ENCODE measurements at places on chromosomes 12 and 14.

DNA sequence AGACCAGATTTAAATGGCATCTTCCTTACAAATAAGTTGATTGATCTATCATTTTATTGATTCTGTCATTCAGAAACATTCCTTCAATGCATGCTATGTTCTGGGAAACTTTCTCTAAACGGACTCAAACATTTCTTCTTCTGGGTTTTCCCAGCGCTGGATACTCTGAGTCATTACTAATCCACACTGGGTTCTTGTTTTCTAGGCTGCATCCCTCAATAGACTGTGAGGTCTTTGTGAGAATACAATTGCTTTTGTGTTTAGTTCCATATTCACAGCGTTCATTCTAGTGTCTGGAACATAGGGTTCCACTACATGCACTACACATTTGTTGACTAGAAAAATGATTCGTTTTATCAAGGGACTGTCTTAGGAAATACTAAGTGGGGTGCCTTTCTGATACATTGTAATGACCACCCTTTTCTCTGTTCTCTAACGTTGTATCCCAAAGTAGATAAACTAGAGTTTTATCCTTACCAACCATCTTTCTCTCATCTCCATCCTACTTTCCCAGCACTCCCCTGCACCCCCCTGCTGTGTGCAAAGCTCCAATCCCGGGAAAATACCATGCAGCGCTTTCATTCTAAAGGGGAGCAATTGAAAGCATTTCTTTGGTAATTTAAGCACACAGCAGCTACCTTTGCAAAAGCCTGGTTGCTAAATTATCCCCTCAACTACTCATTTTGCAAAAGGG, 878.7 kb downstream of the DIO2 start:
- DNase-seq: no peak

- peak; percentile 83 for DNase-seq
Measured at GRCh38 chr12:45400991-45401390, 185.1 kb downstream of the ANO6 start.

DNA sequence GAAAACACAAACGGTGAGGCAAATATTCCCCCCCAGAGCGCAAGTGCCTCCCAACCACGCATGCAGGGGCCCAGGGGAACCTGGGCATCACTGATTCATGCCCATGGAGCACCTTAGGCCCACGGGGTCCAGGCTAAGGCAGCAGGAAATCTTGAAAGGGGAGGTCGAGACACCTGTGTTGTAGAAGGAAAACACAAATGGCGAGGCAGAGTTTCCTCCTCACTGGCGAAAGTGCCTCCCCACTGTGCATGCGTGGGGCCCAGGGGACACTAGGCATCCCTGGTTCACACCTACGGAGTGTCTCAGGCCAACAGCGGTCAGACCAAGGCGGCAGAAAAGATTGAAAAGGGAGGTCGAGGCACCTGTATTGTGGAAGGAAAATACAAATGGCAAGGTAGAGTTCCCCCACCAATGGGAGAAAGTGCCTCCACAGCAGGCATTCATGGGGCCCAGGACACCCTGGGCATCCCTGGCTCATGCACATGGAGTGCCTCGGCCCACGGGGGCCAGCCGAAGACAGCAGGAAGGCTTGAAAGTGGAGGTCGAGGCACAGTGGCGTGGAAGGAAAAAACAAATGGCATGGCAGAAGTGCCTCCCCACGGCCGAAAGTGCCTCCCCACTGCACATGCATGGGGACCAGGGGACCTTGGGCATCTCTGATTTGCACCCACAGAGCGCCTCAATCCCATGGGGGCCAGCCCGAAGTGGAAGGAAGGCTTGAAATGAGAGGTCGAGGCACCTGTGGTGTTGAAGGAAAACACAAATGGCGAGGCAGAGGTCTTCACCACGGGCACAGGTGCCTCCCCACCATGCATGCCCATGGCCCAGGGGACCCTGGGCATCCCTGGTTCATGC, 368.8 kb downstream of the ALG10 start:
- DNase-seq: no peak

- DNase-seq: no peak
Measured at GRCh38 chr14:71566276-71566675, 366.0 kb upstream of the RGS6 start.

DNA sequence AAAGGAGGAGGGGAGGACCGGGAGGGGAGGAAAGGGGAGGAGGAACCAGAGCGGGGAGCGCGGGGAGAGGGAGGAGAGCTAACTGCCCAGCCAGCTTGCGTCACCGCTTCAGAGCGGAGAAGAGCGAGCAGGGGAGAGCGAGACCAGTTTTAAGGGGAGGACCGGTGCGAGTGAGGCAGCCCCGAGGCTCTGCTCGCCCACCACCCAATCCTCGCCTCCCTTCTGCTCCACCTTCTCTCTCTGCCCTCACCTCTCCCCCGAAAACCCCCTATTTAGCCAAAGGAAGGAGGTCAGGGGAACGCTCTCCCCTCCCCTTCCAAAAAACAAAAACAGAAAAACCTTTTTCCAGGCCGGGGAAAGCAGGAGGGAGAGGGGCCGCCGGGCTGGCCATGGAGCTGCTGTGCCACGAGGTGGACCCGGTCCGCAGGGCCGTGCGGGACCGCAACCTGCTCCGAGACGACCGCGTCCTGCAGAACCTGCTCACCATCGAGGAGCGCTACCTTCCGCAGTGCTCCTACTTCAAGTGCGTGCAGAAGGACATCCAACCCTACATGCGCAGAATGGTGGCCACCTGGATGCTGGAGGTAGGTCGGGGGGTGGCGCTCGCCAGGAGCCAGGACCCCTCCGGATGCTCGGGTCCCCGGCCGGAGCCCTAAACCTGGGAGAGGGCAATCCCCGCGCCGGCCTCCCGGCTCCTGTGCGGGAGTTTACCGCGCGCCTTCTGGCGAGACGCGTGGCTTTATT, at the start of gene CCND2:
CCND2 (plus strand) TSS at position 111 of the 744 bp plus-strand sequence; CDS start at position 390, 279 bp downstream.
- DNase-seq: no peak

- no peak for DNase-seq
Measured at GRCh38 chr12:132076711-132077110, 67.4 kb downstream of the DDX51 start.

DNA sequence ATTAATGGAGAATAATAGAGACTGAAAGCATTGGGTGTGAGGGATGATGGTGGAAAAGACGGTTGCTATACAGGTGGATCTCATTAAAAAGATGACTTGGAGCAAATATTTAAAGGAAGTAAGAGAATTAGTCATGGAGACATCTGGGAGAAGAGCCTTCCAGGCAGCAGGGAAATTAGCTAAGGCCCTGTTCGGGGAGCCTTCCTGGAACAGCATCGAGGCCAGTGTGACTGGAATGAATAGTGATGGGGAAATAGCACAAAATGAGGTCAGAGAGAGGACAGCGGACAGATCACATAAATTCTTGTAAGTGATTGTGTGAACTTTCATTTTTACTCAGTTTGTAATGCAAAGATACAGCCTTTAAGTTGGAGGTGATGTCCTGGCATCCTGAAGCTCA, 842.3 kb downstream of the SLC6A15 start:
- DNase-seq: no peak

DNA sequence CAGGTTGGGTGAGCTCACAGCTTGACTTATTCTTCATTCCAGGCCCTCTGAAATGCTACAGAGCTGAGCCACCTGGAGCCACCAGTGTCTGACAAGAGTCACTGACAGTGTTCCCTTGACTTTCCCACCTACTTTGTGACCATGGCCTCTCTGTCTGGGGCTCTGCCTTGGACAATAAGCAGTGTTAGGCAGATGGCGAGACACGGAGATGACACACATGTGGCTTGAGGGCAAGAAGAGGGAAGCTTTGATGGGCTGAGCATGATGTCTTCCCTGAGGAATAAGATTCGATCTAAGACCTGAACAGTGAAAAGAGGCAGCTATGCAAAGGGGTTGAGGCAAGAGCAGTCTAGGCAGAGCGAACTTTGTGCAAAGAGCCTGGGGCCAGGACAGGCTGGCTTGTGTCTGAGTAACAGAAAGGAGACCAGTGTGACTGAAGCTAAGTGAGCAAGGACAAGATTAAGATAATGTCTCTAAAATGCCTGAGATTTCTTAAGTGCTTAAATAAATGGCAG, 105.5 kb downstream of the NUAK1 start:
- DNase-seq: no peak

GRCh38 chr12:40597133-40597532, 95.1 kb upstream of the CNTN1 start:
- no peak for DNase-seq

- no peak for DNase-seq
Measured at GRCh38 chr12:69313209-69313608, 35.0 kb upstream of the LYZ start.

DNA sequence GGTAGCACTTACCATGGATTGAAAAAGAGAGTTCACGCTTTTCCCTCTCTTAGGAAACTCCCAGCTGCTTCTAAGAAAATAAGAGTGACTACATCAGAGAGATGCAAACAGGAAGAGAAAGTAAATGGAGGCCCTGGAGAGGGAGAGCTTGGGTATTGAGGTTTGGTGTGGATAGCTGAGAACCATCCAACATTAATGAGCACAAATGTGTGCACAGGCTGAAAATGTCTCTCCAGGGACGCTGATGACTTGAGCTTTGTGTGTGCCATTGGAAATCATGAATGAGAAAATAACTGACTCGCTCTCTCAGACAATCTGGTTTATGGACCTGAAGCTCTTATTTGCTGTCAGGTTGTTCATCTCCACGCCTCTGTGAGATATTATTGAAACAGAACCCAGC, 318.8 kb downstream of the NRXN3 start:
- peak; percentile 85 for DNase-seq

GRCh38 chr12:132280406-132280805, 49.0 kb downstream of the GALNT9 start:
- DNase-seq: no peak

DNA sequence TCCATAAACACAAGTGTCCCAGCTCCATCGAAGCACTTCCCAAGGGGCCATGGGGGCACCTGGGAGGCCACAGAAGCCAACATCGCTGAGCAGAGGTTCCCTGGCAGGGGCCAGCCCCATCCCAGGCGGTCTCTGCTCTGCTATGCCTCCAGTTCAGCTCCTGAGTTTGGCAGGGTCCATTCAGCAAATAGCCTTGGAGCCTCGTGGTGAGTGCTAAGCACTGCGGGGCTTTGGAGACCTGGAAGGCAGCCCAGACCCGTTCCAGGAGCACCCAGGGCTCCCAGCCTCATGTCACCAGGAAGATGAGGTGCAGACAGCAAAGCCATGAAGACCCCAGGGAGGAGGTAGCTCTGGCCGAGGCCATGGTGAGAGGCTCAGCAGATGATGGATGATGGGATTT, 109.5 kb downstream of the LGMN start:
- DNase-seq: peak; percentile 12

DNA sequence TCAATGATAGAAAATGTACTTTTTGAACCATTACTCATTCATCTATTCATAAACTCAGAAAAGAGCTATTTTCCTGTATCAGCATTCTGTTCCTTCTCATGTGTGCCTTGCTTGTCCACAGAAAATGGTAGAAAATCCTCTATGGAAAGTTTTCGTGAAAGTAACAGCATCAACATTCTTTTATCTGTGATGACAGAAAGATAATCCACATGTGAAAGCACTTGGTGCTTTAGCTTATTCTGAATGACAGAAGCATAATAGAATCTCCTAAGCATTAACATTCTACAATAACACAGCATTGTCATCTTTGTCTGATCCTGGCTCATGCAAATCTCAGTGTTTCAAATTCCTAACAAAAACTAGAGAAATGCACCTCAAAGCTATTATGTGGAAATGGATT, 431.9 kb downstream of the ADAMTS20 start:
- no peak for DNase-seq

GRCh38 chr12:49853671-49854070, 10.8 kb upstream of the BCDIN3D start:
- DNase-seq: no peak

DNA sequence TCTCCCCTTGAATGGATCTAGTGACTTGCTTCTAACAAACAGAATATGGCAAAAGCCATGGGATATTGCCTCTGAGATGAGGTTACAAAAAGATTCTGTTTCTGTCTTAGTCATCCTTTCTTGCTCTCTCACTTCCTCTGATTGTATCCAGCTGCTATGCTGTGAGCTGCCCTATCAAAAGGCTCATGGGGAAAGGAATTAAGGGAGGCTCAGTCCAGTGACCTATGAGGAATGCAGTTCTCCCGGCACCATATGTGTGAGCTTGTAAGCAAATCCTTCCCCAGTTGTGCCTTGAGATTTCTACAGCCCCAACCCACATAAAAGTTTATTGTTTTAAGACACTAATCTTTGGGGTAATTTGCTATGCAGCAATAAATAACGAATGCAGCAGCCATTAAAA, 183.1 kb downstream of the KLHL28 start:
- no peak for DNase-seq

DNA sequence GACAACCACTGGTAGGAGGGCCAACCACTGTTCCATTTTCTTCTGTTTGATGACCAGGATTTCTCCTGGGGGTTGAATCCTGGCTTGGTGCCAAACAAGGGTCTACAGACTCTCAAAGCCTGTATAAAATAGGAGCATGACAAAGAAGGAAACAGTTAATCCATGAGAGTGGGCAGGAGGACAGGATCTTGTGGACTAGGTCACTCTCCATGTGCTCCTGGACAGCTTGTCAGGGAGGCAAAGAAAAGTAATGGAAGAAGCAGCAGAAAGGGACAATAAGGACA, 243.7 kb downstream of the AKAP6 start:
- no peak for DNase-seq

- DNase-seq: no peak
Measured at GRCh38 chr12:128856035-128856790, 2.9 kb downstream of the GLT1D1 start.

DNA sequence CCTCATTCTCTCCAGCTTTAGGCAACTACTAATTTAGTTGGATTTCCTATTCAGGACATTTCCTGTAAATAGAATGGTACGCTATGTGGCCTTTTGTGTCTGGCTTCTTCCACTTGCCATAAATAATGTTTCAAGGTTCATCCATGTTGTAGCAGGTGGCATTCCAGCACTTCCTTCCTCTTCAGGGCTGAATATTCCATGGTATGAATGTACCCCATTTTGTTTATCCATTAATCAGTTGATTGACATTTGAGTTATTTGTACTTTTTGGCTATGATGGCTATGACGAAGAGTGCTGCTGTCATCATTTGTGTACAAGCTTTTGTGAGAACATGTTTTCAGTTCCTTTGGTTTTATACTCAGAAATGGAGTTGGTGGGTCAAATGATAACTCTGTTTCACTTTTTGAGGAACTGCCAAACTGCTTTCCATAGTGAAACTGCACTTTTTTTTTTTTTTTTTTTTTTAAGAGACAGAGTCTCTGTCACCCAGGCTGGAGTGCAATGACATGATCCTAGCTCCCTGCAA, 6.5 kb upstream of the CDK2AP1 start:
- DNase-seq: no peak

DNA sequence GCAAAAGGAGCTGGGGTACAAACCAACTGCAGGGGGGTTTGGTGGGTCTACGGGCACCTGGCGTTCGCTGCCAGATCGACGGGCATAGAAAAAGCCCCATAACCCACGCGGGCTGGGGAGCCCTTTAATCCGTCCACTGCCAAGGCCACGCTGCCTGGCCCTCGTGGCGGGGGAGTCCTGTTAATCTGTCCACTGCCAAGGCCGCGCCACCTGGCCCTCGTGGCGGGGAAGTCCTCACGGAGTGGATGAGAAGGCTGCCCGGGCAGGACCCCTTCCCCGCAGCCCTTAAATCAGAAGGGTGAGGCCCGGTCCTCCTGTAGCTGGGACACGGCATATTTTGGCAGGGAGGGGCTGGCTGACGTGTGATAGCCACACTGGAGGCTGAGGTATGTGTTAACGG, 86.1 kb downstream of the NOC4L start:
- no peak for DNase-seq

GRCh38 chr12:69894800-69895383, 69.9 kb downstream of the MYRFL start:
- no peak for DNase-seq

Measured in NCI-H1092 (cell line).